ENCODE measurements at places on chromosomes 16 and 17.

DNA sequence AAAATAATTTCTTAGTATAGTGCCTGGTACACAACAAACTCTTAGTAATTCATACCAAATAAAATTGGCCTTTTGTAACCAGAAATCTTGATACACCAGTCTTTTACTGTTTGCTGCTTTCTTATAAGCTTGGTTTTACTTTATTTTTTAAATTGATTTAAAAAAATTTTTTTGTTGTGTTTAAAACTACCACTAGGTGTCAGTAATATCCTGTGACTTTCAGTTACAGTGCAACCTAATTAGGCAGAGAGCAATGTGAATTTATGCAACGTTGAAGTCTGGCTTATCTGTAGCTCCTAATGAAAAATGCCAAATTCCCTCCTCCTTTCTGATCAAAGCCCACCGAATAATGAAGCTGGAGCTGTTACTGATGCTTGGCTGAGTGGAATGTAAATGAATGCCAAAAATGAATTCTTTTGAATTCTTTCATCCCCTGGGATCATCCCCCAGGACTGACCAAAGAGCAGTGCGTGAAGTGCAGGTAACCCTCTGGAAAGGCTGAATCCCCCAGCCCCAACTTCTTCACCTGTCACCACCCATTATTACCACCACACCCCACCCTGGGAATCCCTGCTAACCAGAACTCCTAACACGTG lies 3.8 kb downstream of the ERCC4 start:
- DNase-seq: peak; percentile 13

- DNase-seq: peak; percentile 12
These were observed 30.6 kb upstream of the ETV4 start for GRCh38 chr17:43576563-43577229.

DNA sequence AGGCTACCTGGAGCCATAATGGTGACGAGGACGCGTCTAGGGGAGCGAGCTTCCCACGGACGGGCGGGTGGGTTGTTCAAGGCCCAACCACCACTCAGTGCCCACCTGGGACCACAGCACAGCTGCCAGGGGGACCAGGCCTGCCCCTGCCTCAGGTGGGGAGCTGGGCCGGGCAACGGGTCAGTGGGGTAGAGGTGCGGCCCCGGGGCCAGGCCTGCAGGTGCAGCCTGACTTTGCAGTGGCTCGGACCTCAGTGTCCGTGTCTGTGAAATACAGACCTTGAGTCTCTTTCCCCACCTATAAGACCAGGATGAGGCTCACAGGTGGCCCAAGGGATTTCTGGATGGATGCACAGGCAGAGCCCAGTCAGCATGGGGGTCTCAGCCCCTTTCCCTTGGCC lies 43.3 kb downstream of the ACTG1 start:
- DNase-seq: no peak

- no peak for DNase-seq
These were observed 6.7 kb downstream of the NEK8 start for GRCh38 chr17:28735242-28735722.

- no peak for DNase-seq
These were observed 358.6 kb upstream of the ASIC2 start for GRCh38 chr17:33651686-33652085.

GRCh38 chr16:53545433-53545832 lies 42.4 kb upstream of the AKTIP start:
- DNase-seq: no peak

DNA sequence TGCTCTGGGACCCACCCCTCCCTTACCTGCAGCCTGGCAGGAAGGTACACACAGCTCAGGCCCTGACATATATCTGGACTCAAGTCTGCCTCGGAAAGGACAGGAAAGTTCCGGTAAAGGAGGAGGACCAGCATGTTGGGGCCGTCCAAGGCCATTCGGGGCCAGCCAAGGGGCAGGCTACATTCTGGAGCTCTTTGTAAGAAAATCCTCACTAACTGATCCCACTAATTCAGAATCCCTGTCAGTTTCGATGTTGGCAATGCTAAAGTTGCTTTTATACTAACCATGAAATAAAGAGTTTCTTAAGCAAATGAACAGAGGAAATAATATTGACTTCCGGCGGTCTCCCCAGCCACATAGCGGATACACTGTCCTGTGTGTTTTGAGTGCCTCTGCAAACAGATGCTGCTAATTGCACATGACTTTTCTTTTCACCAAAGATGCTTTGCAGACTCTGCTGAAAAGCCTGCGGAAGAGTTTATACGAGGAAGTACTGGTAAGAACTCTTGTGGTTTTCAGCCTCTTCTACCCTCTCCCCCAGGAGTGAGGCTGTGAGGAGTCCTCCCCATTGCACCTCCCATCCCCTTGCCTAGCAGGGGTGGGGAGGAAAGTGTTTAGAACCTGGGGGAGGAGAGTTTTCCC lies 54.8 kb downstream of the PLXDC1 start:
- DNase-seq: peak; percentile 27

GRCh38 chr17:6402258-6402657 lies 32.7 kb downstream of the AIPL1 start:
- no peak for DNase-seq
